ENCODE measurements at places on chromosomes 1 and 21.

DNA sequence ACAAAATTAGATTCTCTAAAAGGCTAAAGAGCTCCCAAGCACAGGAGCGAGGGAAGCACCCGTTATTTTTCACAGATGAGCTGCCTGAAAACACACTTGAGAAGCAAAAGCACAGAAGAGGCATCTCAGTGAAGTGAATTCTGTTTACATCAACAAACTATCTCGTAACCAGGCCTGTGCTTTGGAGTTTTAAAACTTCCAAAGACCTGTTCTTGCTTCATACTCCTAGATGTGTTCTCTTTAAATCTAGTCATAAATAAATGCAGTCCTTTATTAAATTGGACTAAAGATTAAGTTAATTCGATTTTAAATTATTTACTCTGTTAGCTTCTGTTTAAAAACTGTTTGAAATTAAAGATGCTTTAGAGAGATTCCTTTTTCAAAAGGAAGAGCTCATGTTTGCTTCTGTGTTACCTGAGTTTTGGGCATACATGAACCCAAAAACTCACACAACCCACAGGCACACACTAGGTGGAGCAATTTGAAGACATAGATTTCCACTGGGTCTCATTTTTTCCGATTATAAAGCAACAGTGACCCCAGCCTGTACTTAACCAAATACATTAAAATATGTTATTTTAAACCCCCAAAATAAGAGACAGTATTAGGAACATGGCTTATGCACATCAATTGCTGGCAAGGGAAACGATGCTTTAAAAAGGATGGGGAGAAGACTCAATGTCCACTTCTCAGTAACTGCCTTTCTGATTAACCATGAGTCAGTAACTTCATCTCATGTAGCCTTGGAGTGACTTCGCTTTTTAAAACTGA, 648.2 kb downstream of the SMYD3 start:
- no peak for DNase-seq

- no peak for DNase-seq
These were observed 891.8 kb upstream of the NCAM2 start for GRCh38 chr21:20106368-20106767.

GRCh38 chr21:42194863-42195262, 24.1 kb upstream of the ABCG1 start:
- DNase-seq: no peak

GRCh38 chr1:21550097-21550496, 40.9 kb downstream of the ALPL start:
- no peak for DNase-seq

DNA sequence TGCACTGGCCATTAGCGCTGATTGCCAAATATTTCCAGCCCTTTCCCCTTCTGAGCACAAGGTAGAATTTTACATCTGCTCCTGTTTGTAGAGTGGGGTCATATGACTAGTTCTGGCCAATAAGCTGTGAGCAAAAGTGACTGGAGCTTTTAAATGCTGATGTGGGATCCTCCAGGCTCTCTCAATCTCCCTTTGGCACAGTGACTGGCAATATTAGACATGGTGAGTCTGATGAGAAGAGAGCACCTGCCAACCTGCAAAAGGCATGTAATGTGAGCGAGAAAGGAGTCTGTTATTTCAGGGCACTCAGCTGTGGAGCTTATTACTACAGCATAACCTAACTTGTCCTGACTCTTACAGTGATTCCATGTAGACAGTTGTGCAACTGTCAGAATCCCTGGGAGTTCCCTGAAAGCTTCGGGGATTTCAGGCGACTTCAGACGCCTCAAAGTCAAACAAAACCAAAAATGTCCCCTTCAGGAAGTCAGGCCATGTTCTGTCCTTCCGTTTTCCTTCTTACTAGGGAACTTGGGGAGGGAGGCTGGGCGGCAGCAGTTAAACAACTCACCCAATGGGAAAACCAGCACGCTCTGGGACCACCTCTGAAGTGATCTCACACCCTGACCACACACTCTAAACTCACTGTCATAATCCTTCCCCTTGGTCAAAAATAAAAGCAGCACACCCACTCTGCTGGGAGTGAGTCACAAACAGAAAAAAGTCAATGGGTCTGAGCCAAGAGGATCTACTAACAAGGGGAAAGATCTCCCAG, 3.6 kb upstream of the RASSF5 start:
- DNase-seq: peak; percentile 75

- DNase-seq: no peak
These were observed 108.9 kb upstream of the ADAR start for GRCh38 chr1:154716614-154717527.

All from stimulated activated CD8-positive, alpha-beta memory T cell treated with anti-CD3 and anti-CD28 coated beads, Interleukin-4, amount 100 ng/mL, for 48 hours (primary cell).